Amygdala (tissue), 56 donors: ENCODE measurements at places on chromosomes 6 and 20.
A peak's percentile ranks its signal among the peaks of the same experiment; 100 is the strongest.

- DNase-seq = no peak
Measured at GRCh38 chr6:75210885-75211739, 5.3 kb upstream of the COL12A1 start.

DNA sequence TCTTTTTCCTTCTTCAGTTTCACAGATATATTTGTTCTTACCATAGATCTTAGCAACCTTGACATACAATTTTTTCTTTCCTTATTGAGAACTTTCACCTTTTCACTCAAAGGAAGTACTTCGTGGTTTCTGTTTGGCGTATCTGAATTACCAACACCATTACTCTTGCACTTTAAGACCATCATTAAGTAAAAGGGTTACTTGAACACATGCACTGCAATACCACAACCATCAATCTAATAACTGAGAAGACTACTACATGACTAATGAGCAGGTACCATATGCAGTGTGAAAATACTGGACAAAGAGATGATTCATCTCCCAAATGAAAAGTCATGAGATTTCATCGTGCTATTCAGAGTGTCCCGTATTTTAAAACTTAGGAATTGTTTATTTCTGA lies 21.7 kb upstream of the SENP6 start:
- no peak for DNase-seq

- DNase-seq = no peak
Measured at GRCh38 chr20:16710781-16711180, 19.0 kb upstream of the SNRPB2 start.

- no peak for DNase-seq
Measured at GRCh38 chr20:37615340-37616109, 78.3 kb upstream of the CTNNBL1 start.

- peak; percentile 50 for DNase-seq
Measured at GRCh38 chr6:50707652-50708300, 5.5 kb upstream of the TFAP2D start.

DNA sequence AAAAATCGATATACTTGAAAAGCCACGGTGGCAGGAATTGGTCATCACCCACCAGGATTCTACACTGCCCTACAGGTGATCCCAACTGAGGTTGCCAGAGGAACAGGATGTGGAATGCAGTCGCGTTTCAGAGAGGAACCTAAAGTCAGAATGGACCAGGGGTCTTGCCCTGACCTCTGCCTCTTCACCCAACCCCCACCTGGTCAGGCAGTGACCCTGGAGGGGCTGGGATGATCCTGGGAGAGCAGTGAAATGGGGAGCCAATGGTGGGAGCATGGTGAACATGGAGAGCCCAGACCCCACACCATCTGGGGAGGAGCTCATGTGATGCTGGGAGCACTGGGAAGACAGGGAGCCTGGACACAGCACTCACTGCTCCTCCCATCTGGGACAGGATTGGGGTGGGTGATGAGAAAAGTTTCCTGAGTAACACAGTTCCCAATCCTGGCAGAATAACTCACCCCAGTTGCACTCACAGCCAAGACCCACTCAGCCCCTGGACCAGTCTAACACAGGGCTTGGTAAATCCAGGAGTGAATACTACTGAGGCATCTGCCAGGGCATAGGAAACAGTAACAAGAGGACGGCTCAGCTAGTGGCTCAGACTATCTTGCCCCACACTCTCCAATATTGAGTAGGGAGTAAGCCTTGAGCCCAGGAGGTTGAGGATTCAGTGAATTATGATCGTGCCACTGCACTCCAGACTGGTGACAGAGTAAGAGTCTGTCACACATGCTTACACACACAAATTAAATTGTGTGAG lies 1.7 kb upstream of the ULBP2 start:
- DNase-seq = no peak

GRCh38 chr6:69881322-69882151 lies 15.2 kb downstream of the COL19A1 start:
- no peak for DNase-seq

- no peak for DNase-seq
Measured at GRCh38 chr6:151553416-151554165, 59.8 kb downstream of the CCDC170 start.

GRCh38 chr6:111823012-111823411 lies 50.2 kb downstream of the FYN start:
- DNase-seq = no peak

DNA sequence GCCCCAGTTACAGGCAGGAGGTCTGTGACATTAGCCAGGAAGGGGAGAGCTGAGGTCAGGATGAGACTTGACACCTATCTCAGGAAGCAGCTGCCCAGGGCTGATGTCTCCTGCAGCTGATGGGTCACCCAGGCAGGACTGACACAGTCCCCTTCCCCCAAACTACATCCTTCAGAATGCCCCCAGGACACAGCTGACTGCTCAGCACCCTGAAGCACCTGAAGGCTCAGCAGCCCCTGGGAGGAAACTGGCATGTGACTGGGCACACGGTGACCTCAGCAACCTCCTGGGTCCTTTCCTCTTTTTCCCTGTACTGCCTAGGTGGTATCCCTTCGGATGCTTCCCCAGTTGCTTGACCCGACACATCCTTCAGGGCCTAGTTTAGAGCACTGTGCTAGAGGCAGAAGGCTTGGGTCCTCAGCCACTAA lies 1.9 kb downstream of the SDC4 start:
- DNase-seq = no peak

GRCh38 chr6:158769771-158770432 lies 49.3 kb downstream of the EZR start:
- peak; percentile 47 for DNase-seq

- no peak for DNase-seq
Measured at GRCh38 chr6:31317036-31317435, 39.9 kb downstream of the HLA-B start.

GRCh38 chr6:28940294-28940857 lies 16.6 kb upstream of the TRIM27 start:
- DNase-seq = no peak

- DNase-seq = no peak
Measured at GRCh38 chr20:33853507-33853813, 42.3 kb downstream of the CHMP4B start.

DNA sequence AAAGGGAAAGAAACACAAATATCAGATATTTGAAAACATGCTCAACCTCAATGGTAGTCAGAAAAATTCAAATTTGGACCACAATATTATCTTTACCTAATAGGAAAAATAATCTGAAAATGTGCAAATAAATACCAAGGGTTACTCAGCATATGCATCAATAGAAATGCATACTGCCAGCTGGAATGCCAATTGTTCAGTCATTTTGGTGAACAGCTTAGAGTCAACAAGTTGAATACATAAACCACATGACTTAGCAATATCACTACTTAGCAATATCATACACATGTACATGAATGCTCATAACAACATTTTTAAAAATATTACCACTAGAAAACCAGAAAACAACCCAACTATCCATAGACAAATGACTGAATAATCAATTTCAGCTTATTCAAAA lies 212.7 kb downstream of the PTPRK start:
- no peak for DNase-seq

GRCh38 chr6:51569594-51569993 lies 517.8 kb downstream of the PKHD1 start:
- no peak for DNase-seq

DNA sequence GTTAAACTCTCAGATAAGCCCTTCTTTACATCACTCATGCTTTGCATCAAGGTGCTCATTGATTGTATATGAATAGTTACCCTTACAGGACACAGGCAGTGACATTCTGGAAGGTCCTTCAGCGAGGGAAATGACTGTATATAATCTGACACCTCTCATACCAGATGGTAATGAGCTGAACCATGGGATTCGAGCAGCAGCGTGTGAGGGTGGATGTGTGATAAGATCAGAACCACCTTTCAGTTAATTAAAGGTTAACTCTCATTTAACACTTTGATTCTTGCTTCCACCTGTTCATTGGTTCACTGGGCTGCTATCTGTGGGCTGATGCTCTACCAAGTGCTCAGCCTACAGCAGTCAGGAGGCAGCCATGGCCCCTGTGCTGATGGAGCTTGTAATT lies 24.2 kb downstream of the NEDD9 start:
- no peak for DNase-seq

DNA sequence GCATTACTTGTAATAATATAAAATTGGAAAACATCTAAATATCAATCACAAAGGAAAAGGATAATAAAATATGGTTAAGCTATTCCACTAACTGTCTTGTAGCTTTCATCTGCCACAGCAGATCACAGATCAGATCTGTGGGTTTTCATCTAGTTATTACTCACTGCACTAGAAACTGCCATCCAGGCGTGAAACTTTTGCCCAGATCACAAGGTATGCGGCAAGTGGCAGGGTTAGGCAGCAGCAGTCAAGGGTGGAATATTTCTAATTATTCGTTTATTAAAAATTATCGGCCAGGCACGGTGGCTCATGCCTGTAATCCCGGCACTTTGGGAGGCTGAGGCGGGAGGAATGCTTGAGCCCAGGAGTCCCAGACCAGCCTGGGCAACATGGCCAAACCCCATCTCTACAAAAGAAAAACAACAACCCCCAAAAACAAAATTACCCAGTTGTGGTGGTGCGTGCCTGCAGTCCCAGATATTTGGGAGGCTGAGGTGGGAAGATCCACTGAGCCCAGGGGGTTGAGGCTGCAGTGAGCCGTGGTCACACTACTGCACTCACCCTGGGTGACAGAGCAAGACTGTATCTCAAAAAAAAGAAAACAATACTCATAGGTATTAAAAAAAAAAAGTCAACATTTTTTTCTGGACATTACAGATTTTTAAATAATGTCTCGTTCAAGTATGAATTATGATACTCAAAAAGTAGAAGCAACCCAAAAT lies 32.1 kb downstream of the BEND3 start:
- no peak for DNase-seq

DNA sequence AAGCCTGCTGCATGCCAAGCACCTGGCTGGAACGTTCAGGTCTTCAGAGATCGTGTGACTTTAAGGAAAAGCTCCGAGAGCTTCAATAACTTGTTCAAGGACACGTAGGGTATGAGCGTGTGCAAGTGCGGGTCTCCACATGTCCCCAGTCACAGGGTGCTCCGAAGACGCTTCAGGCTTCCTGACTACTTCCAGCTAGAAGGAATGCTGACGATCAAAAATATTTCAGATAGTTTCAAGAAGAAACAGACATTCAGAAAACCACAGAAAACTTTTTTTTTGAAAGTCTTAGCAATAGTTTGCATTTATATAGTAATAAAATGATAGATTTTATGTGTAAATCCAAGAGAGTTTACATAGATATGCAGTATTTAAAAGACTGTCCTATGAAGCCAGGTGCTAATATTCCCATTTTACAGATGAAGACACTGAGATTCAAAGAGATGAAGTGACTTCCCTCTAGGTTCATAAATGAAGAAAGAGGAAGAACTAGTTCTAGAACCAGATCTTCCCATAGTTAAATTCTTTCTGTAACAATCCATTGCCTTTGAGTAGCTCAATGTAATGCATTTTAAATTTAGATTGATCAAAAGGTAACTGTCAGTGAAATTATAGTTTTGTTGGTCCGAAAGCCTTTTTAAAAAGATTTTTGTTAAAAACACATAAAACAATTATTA lies 247.6 kb downstream of the MYLK4 start:
- no peak for DNase-seq

GRCh38 chr20:13029687-13030375 lies 21.1 kb downstream of the SPTLC3 start:
- no peak for DNase-seq

- DNase-seq = no peak
Measured at GRCh38 chr6:161829291-161829729, 555.4 kb upstream of the AGPAT4 start.

GRCh38 chr6:1610497-1611321 lies 994 bp downstream of the FOXC1 start:
- DNase-seq = no peak

DNA sequence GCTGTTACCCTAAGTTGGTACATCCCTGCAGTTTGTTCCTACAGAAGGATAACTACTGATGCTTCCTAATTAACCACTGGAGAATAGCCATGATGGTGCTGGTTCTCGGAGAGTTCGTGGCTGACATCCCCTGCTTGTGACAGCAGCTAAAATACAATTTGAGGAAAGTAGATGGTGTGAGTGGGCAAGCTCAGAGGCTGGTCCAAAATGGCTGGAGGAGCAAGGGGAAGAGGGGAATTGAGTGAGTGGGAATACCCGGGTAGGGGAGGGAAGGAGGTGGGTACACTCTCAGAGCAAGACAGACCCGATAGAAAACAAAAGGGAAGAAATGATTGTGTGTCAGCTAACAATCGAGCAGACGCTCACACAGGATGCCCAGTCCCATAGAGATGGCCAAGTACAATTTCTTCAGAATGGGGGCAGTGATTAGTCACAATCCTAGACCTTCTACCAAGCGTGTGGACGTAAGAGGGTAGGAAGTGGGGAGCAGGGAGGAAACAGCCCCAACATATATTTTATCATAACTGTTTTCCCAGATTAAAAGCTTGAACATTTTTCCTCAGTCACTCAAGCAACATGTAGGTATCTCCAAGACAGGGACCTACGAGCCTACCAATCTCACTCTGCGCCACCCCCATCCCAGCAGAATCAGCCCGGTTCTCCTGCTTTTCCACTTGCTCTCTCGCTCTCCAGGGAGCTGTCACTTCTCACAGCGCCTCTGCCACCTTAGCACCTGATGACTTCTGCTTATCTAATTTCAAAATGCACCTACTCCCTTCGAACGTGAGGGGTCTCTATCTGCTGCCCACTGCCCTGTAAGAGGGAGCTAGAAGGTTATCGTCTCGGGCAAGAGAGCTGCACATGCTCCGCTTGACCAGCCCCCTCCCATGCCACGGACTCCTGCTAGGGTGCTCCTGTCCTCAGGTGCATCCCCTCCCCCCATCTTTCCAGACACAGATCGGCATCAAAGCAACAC lies 26.2 kb downstream of the RIPOR2 start:
- peak; percentile 8 for DNase-seq

DNA sequence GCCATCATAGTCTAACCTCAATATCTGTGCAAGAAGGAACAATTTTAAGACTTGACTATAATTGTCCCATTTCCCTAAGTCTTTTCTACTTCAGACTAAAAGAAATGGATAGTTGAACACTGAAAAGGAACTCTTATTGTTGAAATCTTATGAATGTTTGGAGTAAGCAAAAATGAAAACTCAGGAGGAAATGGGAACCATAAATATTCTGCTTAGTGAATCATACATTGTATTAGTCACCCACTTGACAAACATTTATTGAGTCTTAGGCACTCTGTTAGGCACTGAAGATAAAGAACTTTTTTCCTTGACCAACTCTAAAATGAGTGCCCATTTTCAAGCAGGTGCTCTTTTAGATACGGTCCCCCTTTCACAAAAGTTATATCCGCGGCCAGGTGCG lies 8.7 kb downstream of the CCDC170 start:
- DNase-seq = no peak

DNA sequence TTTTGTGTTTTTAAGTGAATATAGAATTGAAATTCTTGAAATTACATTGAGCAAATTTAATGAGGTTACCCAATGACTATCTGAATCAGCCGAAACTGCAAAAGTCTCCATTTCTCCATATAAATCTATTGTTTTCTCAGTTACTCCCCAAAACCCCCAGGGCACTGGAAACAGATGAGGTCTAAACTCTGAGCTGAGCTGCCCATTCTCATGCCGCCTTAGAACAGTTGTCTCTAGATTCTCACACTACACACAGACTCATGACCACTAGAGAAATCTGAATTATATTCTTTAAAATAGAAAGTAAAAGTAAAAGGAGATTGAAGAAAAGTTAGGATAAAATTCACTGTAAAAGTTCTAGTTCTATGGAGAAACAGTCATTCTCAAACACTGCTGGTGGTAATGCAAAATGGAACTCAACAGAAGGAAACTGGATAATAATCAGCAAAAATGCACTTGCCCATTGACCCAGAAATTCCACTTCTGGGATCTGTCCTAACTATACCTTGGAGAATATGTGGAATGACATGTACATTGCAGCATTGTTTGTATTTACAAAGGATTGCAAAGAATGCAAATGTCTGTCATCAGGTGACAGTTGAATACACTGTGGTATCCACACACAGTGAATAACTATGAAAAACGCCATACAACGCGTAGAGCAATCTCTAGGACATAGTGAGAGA lies 125.5 kb downstream of the IPCEF1 start:
- DNase-seq = no peak
